ENCODE measurements at places on chromosomes 16 and 17.
A peak's percentile ranks its signal among the peaks of the same experiment; 100 is the strongest.

DNA sequence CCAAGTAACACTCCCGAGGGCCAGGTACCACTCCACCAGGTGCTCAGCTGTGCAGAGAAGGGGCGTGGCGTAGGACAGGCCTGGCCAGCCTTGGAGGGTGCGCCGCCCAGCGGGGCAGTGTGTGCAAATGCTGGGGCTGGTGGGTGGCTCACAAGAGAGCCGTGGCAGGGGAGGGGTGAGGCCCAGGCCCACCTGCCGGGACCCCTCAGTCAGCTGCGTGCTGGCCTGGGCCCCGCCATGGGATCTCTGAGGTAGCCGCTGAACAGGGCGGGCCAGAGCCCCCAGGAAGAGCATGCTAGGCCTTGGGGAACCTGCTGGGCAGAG is 8.8 kb downstream of the TPSG1 start:
- no peak for DNase-seq

GRCh38 chr17:14144508-14144907 is 75.2 kb downstream of the COX10 start:
- no peak for DNase-seq

- no peak for DNase-seq
Observed at GRCh38 chr17:81012574-81013447, 21.2 kb downstream of the CHMP6 start.

DNA sequence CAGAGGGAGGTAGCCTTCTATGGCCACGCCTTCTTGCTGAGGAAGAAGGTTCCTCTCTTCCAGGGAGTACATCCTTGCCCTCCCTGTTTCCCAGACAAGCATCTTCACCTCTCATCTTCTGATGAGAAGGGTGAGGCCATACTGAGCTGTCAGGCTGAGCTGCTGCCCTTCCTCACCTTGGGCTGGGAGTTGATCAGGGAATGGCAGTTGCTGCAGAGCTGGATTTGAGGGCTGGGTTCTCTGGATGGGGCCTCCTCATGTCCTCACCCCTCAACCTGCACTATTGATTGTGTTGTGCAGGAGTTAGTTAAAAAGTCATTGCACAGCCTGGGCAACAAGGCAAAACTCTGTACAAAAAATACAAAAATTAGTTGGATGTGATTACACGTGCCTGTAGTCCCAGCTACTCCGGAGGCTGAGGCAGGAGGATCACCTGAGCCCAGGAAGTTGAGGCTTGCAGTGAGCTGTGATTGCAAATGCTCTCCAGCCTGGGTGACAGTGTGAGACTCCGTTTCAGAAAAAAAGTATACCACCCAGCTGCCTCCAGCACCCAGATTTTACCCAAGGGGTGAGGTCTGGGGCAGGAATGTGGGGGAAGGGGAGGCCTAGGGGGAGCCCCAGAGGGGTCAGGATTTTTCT is 2.0 kb downstream of the ERBB2 start:
- DNase-seq, result no peak

- DNase-seq, result no peak
Observed at GRCh38 chr16:75188832-75189477, 18.0 kb downstream of the CTRB2 start.

DNA sequence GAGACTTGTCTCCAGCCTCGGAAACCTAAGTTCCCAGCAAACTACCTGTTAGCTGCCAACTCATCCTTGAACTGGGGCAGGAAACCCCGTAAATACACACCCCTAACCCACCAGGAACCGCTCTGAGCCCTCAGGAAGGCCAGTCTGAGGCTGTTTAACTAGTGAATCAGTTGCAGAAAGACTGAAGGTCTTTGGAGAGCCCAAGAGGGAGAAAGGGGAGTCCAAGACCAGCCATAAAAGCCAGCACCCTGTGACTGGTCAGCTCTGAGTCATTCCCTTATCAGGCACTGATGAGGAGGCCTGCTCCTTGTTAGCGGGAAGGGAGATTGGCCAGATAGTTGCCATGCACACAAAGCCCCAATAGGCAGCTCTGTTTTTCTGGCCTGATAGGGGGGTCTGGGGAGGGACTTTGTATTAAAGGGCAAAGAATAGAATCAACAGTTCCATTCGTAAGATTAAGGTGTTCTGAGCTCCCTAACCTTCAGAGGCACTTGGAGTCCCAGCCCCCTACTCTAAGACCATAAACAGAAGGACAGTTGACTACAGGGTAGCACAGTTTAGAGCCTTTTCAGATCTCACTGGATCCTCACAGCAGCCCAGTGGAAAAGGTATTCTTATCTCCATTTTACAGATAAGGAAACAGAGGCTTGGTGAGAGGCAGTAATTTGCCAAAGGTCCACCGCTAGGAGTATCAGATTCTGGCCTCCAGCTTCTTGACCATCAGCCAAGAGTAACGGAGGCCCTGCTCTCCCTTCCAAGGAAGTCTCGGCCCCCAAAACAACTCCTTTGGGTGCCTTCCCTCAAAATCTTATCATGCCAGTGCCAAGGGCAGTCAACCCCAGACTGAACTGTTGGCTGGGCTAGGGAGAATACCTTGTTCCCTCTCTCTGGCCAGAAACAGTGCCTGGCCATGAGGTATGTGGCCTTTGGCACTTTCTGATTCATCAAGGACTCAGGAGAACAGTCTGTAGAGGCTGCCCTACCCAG is 2.2 kb upstream of the KRT19 start:
- no peak for DNase-seq

- no peak for DNase-seq
Observed at GRCh38 chr16:69741519-69741918, 13.2 kb downstream of the NOB1 start.

DNA sequence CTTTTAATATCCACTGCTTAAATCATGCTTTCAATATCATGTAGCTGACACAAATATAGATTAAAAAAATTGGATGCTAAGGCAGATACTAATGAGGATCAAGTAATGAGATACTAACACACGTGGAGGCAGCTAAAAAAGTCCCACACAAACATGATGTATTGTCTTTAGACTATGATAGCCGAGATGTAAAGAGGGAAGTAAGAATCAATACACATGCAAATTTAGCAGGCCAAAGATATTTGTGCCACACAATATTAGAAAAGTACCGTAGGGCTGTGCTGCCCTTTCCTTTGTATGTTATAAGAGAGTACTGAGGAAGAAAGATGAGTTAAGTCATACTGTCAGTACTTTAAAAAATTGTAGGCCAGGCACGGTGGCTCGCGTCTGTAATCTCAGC is 51.4 kb upstream of the STAC2 start:
- no peak for DNase-seq

DNA sequence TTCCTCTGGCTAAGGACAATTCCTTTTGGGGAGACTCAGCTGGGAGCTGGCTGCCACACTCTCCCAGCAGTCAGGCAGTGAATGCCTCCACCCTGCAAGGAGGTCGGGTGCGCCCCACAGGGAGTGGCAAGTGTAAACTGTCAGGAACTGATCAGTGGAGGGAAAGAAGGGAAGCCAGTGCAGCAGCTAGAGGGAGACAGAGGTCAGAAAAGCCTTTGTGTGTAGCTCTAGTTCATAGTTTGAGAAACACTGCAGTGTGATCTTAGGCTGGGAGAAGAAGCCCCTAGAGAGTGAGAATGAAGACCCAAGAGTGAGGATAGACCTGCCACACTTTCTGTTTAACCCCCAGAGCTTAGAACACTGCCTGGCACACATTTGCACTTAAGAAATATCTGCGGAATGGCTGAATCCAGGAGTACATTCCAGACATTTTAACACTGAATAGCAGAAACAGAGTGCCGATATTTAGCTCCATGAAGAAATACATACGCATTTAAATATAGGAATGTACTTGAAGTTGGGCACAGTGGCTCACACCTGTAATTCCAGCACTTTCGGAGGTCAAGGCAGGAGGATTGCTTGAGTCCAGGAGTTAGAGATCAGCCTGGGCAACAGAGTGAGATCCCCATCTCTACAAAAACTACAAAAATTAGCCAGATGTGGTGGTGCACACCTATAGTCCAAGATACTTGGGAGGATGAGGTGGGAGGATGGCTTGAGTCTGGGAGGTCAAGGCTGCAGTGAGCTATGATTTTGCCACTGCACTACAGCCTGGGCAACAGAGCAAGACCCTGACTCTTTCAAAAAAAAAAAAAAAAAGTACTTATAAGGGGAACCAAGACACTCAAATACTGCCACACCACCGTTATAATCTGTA is 11.1 kb upstream of the SLC5A11 start:
- no peak for DNase-seq

GRCh38 chr17:78214706-78215061 is 631 bp downstream of the BIRC5 start:
- DNase-seq, result no peak

DNA sequence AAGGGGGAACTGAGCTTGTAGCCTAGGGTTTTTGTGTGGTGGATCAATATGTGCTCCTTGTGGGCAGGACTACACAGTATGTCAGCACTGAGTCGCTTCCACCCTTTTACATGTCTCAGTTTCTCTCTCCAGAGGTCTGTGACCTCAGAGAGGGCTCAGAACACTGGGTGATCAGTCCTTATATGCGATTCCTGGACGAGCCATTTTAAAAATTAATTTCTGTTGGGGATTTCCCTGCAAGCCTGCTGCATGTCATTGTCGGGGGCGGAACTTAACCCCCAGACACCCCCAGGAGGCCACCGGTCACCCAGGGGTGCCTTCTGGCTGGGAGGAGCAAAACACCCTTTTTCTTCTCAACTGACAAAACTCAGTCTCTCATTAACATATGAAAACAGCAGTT is 14.1 kb downstream of the DHRS7B start:
- no peak for DNase-seq

DNA sequence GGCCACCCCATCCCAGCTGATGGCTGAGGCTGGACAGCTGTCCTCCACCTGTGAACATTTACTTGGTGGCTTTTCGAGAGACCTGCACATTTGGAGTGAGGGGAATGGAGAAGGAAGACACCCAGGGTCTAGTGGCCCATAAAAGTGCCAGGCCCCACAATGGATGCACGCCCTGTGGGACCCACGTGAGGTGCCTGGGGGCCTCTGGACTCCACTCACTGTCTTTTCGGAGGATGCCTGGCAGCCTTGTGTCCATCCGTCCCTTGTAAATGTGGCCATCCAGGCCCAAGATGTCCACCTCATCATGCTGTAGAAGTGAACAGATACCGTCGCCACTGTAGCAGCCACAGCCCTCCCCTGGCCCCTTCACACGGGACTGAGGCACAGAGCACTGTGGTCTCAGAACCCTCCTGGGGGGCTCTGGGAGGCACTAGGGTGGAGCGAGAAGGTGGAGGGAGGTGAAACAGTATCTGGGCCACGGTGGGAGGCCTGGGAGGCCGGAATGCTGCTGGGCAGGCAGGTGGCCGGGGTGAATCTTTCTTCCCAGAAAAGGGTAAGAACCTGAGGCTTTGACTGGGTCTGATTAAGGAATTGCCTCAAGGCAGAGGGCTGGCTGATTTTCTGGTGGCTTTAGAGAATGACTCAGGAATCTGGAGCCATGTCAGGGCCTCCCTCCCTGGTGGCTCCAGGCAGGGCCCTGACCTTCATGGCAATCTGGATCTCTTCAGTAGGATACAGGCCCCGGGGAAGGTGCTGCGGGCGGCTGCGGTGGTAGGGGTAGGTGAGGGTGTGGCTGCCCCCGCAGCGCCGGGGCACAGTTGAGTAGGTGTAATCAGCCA is 11.5 kb downstream of the UBALD2 start:
- no peak for DNase-seq

DNA sequence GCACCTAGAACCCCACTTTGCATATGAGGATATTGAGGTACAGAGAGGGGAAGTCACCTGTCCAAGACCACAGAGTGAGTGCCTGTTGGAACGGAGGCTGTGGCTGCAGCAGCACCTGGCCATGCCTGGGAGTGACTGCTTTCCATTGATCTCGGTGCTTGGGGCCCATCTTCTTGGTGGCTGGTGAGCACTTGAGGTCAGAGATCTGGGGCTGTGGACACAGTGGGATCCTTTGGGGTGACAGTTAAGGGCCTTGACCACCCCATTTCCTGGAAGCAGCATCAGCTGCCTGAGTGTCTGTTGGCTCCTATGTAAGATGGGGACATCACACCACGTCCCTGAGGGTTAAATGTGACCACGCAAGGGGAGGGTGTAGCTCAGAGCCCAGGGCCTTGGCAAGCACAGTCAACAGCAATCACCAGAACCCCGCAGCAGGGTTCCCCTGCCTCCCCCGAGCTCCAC is 111.7 kb downstream of the IRF8 start:
- DNase-seq, result peak; percentile 48

- no peak for DNase-seq
Observed at GRCh38 chr17:7340179-7340578, 3.9 kb downstream of the ACAP1 start.

- DNase-seq, result no peak
Observed at GRCh38 chr16:68281368-68282063, 17.2 kb downstream of the SLC7A6 start.

DNA sequence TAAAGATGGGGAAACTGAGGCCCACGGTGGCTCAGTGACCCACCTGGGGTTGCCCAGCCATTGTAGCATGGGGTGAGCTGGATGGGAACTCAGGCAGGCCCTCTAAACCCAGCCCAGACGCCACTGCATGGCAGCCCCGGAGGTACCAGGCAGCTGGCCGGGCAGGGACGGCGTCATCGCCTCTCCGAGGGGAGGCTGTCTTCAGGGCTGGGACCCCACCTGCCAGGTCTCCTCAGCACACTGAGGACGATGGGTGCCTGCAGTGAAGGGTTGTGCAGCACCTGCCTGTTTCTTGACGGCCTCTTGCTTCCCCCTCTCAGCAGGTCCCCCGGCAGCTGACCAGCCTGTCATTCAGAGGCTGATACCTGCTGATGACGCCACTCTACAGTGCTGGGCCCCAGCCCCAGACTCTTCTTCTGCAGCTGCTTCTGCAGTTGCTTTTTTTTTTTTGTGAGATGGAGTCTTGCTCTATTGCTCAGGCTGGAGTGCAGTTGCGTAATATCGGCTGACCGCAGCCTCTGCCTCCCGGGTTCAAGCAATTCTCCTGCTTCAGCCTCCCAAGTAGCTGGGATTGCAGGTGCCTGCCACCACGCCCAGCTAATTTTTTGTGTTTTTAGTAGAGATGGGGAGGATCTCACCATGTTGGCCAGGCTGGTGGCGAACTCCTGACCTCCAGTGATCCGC is 24.7 kb downstream of the RNF213 start:
- no peak for DNase-seq

DNA sequence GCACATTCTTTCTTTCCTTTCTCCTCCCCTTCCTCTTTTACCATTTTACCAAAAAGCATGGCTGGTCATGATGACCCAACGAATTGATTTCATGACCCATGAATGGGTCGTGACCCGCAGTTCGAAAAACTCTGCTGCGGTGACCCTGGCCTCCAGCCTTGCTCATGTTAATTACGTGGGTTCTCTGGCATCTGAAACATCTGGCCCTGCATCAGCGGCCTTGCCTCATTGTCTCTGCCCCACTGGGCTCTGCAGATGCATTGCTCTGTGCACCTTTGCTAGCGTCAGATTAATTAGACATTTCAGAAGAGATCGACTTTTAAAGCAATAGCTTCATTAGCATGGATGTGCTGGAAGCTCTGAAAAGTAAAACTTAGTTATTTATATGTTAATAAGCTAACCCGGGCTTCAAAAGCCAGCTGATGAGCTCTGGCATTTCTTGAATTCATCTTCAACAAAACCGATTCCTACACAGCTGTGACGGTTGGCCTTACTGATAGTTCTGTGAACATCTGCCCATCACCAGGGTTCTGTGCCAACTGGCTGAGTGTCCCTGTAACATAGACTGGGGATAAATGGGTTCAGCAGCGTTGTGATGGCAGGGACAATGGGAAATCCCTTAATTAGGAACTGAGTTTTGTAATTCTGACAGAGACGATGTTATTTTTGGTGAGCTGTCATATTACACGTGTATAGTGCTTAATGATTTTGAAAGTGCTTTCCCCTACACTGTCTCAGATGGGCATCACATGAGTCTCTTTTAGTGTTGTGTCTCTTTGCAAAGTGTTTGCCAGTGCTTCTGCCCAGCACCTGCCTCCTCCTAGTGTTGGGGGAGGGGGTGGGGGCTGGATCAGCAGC is 225.9 kb upstream of the EEF2KMT start:
- no peak for DNase-seq

GRCh38 chr17:62062302-62062701 is 2.8 kb downstream of the MED13 start:
- DNase-seq, result no peak

Measured in immature natural killer cell (primary cell).